ENCODE measurements at places on chromosomes 1 and 21.
A peak's percentile ranks its signal among the peaks of the same experiment; 100 is the strongest.

- DNase-seq, result no peak
Observed at GRCh38 chr1:175918364-175918801, 175.0 kb upstream of the TNR start.

DNA sequence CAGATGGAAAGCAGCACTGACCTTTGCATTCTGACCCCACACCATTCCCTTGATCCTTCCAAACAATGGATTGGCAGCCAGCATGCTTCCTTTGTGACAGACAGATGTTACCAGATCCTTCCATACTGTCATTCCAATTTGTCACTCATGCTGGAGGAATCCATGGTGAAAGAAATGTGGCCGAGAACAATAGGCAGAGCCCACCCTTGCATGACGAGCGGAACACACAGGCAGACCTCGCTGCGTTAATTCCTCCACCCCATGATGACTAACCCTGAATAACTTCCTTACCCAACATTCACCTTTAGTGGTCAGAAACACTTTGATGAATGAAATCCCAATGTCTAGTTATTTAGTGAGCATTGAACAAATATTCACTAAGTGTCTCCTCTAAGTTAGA lies 45.1 kb downstream of the PDPN start:
- DNase-seq, result no peak

DNA sequence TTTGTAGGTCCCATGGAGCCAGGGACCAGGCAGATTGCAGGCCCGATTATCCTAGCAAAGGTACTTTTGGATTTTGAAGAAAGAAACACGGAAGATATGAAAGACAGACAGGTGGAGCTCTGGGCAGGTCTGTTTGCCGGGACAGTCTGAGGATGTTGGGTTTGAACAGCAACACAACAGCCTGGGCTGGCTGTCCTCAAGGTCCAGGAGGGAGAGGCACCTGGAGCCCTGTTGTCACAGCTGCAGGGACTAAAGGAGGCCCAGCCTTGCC lies 14.6 kb downstream of the H6PD start:
- peak; percentile 70 for DNase-seq

DNA sequence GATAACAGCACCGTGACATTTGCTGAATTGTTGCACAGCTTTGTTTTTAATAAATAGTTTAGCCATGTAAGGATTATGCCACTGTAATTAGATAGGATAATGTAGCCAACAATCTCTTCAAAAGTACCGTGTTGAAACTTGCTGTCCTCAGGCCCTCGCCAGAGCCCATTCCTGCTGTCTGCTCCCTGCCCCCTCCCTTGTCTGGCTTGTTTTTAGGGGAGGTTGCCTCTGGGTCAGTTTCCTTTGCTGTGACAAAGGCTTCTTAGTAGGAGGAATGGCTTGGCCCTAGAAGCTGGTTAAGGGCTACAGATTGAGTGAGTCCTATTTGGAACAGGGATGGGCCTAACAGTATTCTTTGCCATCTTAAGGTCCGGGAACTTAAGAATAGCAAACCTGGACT lies 107.9 kb downstream of the LMO4 start:
- no peak for DNase-seq

- DNase-seq, result no peak
Observed at GRCh38 chr1:3745590-3746381, 6.5 kb upstream of the CCDC27 start.

GRCh38 chr1:243253211-243253925 lies 1.7 kb downstream of the CEP170 start:
- DNase-seq, result no peak

- no peak for DNase-seq
Observed at GRCh38 chr21:17114045-17114444, 398.8 kb upstream of the CXADR start.

DNA sequence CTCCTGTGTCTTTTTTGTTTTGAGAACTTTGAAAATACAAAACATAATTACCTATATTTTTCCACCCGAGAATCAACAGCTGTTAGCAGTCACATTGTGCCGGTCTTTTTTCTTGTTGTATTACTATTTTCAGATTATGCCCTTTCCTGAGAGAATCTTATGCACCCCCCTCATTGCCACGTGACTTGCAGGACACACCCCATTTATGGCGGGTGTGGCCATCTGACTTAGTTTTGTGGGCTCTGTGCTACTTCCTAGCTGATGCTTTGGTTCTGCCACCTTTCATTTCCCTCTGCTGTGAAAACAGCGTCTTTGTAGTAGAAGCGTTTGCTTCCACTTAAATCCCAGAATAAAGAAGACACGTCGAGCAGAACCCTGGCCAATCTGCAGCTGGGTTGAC lies 82.8 kb upstream of the SOX13 start:
- DNase-seq, result no peak

DNA sequence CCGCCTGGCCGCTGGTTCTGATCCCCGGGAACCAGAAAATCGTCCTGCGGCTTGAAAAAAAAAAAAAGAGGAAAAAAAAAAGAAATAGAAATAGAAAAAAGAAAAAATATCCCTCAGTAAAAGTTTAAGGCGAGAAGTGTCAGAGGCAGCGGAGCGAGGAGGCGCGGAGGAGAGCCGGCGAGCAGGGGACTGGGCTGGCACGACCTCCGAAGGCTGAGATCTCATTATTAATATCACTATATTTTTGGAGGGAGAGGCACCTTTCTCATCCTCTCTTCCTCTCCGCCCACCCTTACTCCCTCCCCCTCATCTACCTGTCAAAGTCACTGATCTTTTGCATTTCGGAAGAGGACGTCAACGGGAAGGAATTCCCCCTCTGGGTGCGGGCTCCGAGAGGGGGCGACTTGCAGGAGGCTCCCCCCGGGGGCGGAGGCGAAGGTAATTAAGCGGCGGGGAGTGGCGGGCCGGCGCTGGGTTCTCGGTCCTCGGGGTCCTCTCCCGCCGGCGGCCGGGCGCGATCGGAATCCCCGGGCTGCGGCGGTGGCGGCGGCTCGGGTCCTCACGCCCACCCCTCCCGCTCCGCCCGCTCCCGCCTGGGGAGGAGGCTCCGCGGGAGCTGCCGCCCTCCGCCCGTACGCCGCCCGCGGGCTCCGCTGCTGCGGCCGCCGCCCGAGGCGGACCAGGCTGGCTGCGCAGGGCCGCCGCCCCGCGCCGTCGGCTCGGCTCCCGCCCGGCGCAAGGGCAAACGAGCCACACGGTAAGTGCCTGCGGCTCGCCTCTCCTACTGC lies at the start of gene NTNG1:
Gene NTNG1 (plus strand): TSS at position 337 of the 788 bp plus-strand sequence.
- no peak for DNase-seq

DNA sequence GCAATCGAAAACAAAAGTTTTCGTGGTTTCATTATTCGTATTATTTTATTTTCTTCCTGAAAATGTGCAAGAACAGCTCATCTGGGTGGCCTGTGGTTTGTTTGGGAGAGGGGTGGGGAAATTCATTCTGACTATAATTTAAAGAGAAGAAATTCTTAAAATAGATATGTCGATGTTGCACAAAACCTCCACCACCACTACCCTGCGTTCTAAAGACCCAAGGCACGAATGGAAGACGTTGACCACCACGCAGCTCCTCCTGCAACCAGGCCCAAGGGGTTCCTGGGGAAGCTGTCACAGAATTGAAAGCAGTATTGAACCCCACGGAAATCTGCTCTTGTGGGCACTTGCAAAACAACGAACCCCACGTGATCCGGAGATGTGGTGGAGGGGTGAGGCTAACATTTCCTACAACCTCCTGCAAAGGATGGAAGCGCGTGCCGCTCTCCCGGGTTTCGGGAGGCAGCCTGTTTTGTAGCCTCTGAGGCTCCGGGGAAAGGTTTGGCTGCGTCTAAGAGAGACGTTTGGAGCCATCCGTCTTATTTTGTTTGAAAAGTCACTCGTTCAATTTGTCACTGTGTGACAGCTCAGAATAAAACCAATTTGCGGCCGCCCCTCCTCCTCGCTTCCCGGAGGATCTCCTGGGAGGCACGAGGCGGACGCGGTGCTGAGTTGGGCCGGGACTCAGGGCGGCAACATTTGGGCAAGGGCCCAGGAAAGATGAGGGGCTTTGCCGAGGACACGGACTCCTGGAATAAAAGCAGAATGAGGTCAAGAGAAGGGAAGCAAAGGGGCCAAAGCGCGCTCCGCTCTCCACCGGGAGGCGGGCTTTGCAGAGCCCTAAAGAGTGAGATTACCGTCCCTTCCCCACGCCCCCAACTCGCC lies 810 bp upstream of the HLX start:
- no peak for DNase-seq

DNA sequence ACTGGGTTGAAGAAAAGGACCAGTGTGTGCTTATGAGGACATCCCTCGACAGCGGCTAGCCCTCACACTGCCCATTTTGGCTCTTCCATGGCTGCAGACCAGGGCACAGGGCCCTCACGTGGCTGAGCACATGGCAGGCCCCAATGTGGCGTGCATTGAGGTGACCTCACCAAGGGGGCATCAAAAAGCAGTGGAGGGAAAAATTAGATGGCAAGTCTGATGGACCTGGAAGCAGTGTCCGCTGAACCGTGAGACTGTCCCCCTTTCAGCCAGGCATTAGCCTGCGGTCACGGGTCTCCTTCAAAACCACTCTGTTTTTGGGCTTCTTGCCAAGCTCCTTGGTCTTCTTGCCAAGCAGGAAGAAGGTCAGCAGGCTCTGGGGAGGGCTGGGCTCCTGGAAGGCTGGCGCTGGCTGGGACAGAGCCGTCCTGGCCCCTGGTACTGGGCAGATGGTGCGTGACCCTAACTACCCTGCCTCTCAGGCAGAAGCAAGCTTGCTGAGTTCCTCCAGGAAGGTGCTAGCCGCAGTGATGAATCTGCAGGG lies 30.8 kb downstream of the TRIM67 start:
- no peak for DNase-seq

DNA sequence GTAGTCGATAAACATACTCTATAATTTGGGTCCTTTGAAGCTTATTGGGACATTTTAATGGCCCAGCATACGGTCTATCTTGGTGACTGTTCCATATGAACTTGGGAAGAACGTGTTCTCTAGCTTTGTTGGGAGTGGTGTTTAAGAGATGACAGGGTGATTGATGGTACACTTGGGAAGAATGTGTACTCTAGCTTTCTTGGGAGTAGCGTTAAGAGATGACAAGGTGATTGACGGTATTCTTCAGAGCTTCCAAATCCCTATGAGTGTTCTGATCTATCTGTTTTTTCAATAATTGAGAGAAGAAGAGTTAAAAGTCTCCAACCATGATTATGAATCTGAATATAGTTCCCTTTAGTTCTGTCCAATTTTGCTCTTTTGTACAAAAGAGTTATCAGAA lies 9.4 kb downstream of the NPHP4 start:
- no peak for DNase-seq

GRCh38 chr1:233439721-233440120 lies 112.2 kb downstream of the MAP3K21 start:
- no peak for DNase-seq

- no peak for DNase-seq
Observed at GRCh38 chr1:32272557-32273390, 19.1 kb upstream of the HDAC1 start.

DNA sequence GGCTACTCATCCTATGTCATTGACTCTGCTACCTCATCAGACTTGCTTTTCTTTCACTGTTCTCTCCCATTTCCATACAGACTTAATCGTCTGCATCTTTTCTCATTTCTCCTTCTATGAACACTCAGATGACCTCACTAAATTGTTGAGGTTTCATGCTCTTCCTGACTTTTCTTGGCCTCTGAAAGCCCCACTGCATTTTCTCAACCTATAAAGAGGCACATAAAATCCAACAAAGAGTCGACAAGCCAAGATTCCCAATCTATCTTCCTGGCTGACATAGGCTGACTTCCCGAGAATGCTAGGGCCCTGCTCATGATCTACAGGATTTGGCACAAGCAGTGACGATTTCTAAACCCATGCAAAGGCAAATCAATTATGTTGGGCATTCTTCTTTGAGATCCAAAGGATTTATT lies 280.8 kb upstream of the DPYD start:
- DNase-seq, result no peak

DNA sequence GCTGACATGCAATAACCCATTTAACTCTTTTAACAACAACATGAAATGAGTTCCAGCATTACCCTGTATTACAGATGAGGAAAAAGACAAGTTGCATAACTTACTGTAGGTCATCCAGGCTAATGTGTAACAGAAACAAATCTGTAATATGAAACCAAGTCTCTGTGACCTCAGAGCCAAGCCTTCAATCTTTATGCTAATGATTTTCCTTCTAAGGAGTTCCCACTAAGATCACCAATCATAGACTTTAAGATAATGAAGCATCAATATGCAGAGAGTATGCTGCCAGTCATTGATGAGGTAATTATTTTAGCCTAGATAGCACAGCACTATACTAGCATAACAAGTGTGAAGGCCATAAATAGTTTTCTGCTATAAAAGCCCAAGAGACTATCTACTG lies 35.6 kb upstream of the RNPC3 start:
- DNase-seq, result no peak

DNA sequence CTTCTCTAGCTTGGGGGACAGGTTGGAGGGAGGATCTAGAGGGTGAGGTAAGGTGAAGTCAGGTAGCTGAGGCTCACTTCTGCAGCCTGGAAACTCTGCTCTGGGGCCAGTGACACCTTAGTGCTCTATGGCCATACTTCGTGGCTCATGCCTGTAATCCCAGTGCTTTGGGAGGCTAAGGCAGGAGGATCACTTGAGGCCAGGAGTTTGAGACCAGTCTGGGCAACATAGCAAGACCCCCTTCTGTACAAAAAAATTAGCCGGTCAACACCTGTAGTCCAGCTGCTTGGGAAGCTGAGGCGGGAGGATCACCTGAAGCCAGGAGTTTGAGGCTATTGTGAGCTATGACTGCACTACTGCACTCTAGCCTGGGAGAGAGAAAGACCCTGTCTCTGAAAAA lies 5.8 kb downstream of the LMNA start:
- no peak for DNase-seq

- no peak for DNase-seq
Observed at GRCh38 chr1:199394856-199395255, 632.7 kb upstream of the NR5A2 start.

- no peak for DNase-seq
Observed at GRCh38 chr1:203116091-203116820, 11.3 kb upstream of the ADORA1 start.

DNA sequence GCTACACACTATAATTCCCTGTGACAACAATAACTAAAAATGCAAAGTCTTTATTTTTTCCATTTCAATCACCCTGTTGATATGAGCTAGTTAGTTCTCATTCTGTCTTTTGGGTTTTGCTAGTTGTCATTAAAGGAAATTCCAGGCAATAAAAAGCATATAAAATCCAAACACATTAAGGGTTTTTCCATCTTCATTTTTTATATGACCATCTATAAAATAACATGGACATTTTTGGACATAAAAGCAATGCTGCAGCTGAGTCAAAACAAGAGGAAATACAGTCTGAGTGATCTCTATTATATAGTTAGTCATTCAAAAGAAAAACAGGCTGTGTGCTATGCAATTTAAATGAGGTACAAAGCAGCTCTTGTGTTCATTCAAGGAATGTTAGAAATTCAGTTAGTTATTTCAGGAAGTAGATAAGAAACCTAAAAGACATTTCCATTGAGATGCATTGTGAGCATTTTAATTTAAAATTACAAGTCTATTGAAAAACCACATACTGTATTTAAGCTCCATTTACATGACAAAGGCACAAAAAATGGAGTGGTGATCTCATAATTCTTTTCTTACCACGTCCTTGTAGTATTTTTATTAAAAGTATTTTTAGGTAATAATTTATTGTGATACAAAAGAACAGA lies 67.3 kb upstream of the BCL10 start:
- DNase-seq, result no peak
